ENCODE measurements at places on chromosomes 7 and 10.

- peak; percentile 5 for DNase-seq
Observed at GRCh38 chr7:89223900-89224395, 428.4 kb upstream of the TEX47 start.

DNA sequence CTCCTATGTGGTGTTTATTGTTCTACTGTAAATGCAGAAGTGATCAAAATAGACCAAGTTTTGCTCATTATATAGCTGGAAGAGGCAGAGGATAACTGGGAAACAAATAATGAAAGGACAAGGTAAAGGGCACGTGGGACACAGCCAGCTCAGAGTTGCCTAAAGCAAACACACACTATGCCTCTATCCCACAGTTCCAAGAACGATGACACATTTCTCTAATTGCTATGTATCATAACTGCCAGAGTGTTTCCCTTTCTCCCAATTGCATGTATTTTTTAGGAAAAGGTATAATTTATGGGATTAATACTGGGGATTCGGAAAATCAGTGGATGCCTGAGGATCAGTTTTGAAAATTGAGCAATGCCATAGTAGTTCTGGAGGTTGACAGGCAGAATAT, 49.0 kb downstream of the CCDC71L start:
- no peak for DNase-seq

DNA sequence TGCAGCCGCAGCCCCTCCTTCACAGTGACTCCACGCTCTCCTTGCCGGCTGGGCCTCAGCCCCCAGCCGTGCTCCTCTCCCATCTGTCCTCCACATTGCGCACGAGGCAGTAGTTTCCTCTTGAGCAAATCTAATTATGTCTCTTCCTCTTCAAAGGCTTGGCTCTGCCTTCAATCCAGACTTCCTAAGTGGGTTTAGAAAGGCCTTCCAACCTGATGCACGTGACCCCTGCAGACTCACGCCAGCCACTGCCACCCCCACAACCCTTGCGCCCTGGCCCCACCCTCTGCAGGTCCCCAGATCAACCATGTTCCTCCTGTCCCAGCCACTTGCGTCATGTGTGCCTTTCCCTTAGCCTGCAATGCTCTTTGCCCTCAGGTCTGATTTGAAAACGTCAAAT, 75.0 kb upstream of the ADAM12 start:
- DNase-seq: no peak

- no peak for DNase-seq
Observed at GRCh38 chr7:94109556-94109955, 105.4 kb upstream of the BET1 start.

DNA sequence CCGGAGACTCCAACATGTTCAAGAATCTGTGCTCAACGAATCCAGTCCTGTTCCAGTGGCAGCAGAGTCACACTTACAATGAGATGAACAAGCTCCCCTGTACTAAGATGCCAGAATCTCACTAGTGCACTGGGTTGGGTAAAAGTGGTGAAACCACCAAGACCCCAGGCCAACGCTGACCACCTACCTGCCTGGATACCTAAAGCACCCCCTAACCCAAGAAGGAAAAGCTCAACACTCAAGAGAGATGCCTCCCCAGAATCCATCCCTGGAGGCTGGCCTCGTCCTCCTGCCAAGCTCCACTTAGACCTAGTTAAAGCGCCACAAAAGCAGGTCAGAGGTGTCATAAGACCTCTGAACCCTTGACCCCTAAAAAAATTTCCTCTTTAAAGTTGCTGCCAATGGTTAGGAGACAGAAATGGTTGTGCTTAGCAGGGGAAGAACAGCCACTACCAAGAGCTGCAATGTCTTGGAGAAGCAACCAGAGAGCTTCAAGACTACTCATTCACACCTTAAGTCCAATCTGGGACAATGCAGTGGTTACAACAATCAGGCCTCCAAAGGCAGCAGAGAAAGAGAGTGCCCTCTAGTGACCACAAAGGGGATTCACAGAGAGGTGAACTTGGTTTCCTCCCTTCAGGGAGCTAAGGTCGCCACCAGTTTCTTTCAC, 94.6 kb upstream of the MACROH2A2 start:
- peak; percentile 54 for DNase-seq

- peak; percentile 48 for DNase-seq
Observed at GRCh38 chr10:97427571-97428179, 1.7 kb downstream of the PGAM1 start.

DNA sequence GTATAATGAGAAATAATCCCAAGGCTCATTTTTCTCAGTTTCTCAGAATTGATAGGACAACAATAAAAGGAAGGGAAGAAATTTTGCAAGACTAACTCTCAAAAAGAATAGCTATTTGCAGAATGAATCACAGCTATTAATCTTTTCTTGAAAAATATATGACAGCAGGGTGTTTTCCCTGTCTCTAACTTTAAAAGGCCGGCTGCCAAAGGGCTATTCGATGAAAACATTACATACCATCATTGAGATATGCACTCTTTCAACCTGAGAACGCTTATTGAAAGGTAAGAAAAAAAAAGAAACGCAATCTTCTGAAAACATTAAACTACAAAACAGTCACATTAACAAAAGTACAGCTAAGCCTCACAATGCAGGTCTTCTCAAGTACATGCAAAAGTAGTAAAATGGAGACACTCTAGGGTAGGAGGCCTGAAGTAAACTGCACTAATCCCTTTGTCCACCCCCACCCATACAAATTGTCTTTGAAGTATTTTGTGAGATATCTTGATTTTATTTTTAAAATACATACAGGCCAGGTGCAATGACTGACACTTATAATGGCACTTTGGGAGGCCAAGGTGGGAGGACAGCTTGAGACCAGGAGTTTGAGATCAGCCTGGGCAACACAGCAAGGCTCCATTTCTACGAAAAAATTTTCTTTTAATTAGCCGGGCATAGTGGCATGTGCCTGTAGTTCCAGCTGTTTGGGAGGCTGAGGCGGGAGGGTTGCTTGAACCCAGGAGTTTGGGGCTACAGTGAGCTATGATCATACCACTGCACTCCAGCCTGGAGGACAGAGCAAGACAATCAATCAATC, 83.0 kb downstream of the PARD3 start:
- DNase-seq: peak; percentile 83

- no peak for DNase-seq
Observed at GRCh38 chr7:92231-92674, 100.1 kb upstream of the FAM20C start.

GRCh38 chr7:139936760-139937310, 107.8 kb downstream of the TBXAS1 start:
- DNase-seq: peak; percentile 62

- DNase-seq: no peak
Observed at GRCh38 chr10:43958071-43958432, 309.4 kb upstream of the ZNF32 start.

DNA sequence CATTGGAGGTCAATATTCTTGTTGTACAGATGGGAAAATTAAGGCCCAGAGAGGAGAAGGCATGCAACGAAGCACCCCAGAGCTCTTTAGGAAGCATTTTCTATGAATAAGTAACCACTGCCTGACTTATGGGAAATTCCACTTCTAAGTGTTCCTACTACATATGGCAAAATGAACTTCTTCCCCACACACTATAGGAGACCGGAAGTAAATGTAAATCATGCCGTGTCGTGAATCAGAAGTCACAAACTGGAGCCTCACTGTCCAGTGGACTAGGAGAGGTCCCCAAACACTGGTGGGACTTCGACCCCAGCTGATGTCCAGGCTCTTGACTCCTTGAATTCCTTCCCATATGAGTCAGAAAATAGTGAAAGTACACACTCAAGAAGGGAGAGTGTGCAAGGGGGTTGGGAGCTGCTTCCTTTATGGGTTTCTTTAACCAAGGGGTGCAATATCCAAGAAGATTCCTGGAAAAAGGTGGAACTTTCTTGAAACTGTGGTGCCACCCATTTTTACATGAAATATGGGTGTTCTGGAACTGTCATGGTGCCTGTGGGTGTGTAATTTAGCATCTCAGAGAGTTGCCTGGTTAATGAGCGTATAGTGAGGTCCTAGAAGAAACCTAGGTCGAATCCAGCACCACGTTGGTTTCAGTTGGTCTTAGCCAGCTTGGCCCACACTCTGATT, 6.7 kb downstream of the RASSF4 start:
- peak; percentile 15 for DNase-seq

GRCh38 chr10:122499012-122499411, 37.7 kb downstream of the HTRA1 start:
- no peak for DNase-seq

GRCh38 chr10:124558339-124559321, 97.0 kb downstream of the LHPP start:
- no peak for DNase-seq

GRCh38 chr7:32905175-32905662, 13.7 kb upstream of the KBTBD2 start:
- DNase-seq: peak; percentile 94

- peak; percentile 89 for DNase-seq
Observed at GRCh38 chr7:90250601-90251303, 5.8 kb downstream of the CFAP69 start.

GRCh38 chr10:64408391-64409183, 887.4 kb downstream of the REEP3 start:
- DNase-seq: no peak

DNA sequence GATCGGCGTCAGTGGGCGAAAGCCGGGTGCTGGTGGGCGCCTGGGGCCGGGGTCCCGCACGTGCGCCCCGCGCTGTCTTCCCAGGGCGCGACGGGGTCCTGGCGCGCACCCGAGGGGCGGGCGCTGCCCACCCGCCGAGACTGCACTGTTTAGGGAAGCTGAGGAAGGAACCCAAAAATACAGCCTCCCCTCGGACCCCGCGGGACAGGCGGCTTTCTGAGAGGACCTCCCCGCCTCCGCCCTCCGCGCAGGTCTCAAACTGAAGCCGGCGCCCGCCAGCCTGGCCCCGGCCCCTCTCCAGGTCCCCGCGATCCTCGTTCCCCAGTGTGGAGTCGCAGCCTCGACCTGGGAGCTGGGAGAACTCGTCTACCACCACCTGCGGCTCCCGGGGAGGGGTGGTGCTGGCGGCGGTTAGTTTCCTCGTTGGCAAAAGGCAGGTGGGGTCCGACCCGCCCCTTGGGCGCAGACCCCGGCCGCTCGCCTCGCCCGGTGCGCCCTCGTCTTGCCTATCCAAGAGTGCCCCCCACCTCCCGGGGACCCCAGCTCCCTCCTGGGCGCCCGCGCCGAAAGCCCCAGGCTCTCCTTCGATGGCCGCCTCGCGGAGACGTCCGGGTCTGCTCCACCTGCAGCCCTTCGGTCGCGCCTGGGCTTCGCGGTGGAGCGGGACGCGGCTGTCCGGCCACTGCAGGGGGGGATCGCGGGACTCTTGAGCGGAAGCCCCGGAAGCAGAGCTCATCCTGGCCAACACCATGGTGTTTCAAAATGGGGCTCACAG, 1.1 kb downstream of the EGFR start:
- peak; percentile 24 for DNase-seq

DNA sequence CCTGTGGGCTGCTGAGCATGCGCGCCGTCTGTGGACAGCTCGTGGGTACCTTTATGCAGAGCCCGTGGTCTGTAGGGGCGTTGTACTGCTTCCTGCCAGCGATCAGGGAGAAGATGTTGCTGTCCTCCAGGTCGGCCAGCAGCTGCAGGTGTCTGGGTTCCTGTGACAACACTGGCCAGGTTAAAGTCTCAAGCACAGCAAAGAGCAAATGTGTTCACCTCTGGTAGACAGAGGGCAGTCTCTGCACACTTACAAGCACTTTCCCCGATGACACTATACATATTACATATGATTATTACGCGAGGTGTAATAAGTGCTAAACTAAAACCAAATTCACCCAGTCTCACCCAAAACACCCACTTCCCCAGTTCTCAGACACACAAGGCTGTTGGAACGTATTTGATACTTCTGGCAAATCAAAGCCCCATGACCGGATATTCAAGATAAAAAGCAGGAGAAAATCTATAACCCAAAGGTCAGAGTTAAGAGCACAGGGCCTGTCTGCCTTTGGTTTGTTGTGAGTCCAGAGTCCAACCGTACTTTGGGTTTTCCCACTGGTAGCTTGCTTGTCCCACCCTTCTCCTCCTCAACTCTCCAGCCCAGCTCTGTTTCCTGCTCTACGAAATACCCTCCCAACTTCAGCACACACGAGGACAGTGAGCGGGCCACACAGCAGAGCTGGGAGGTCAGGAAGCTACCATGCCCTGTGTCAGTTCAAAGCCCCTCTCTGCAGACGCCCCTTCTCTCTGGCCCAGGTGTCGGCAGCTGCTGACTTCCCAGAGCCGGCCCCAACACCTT, 49.7 kb upstream of the DDC start:
- DNase-seq: no peak

GRCh38 chr7:104795616-104796398, 218.2 kb upstream of the KMT2E start:
- no peak for DNase-seq

DNA sequence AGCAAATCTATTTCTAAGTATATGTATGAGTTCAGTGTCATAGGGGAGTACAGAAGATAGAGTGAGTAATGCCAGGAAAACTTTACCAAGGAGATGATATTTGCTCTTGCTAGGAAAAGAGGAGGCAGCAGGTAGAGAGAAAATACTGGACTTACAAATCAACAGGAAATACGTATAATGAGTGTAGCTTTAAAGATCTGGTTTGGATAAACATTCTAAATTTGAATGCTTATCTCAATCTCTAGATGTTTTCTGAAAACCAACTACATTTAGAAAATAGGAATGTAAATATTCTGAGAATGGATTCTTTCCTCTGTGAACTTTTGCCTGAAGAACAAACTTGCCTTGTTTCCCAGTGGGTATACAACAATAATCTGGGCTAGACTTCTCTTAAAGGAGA, 46.9 kb upstream of the GNAI1 start:
- DNase-seq: no peak

GRCh38 chr7:34584526-34584925, 73.5 kb upstream of the NPSR1 start:
- DNase-seq: no peak
